ELF-1 (cell line): ENCODE measurements at places on chromosomes 2 and 18.

DNA sequence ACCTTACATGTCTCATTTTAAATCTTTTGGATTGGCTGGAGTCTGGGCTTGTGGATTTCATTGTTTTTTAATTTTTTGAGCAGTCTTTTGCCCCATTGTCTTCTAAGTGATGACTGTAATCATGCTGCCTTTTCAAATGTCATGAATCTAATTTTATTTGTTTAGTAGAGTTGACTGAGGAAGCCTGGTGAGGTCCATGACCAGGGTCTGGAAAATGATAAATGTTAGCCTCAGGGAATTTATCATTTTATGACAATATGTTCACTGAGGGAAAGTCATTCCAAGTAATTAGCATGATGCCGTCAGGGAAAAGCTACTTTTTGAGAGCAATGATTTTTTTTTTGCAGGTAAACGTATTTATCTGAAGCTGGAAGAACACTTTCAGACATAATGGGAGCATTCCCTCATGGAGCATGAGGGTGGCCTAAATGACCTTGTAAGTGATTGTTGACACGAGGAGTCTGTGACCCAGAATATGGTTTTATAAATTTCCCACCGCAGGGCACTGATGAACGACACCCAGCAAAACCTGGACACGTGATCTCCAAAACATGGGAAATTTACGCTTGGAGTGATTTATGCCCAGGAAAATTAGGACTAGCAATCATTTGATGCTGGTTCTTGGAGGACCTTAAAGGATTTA is 155.3 kb upstream of the NABP1 start:
- no peak for DNase-seq

DNA sequence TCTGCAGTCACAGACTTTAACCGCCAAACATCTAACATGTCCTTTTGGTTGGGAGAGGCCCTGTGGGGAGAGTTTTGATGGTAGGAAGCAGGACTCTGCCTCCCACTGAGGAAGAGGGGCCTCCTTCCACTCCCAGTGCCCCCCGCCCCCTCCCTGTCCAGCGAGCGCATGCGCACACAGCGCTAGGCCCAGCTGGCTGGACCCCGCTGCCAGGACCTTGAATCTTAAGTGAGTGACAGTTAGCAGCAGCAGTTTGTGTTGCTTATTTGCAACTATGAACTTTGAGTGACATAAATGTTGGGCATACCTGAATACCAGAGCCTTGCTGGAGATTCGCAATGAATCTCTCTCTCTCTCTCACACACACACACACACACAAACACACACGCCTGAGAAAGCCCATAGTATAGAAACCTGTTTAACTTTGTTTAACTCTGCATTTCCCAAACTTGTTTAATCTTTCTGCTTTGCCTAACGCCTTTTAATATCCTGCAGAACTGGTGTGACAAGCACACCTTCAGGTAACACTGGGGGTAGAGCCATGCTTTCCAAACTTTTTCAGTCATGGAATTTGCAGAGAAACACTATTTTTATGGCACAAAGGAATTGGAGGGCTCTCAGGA is 134.6 kb upstream of the SMAD2 start:
- DNase-seq: no peak

DNA sequence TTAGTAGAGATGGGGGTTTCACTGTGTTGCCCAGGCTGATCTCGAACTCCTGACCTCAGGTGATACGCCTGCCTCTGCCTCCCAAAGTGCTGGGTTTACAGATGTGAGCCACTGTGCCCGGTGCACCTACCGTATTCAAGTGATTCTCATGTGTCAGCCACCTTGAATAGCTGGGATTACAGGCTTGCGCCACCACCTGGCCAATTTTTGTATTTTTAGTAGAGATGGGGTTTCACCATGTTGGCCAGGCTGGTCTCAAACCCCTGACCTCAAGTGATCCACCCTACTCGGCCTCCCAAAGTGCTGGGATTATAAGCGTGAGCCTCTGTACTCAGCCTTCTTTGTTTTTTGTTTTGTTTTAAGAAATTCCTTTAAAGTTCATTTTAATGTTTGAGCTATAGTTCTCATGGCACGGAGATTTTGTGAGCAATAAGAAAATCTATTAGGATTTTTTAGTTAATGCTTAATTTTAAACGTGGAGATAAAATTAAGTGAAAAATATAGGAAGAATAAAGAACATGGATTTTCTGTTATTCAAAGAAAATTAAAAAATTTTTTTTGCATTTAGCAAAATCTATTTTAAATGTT is 242.6 kb downstream of the PHLPP1 start:
- DNase-seq: peak; percentile 83

DNA sequence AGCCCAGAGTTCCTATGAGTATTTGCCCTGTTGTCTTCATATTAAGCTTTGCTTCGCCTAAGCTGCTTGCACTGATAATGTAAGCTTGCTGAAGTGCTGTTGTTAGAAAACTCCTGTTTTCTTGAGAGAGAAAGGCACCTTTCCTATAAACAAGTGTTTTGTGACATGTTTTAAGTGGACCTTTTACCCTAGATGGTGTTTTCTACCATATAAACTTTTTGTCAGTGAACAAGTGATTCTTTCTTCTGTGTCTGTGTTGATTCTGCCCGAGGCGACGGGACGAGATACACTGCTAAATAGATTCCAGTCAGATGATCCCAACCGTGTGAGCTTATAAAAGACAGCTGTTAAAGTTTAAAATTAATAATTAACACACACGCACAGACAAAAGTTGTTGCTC is 24.1 kb downstream of the CABLES1 start:
- no peak for DNase-seq

- no peak for DNase-seq
These were observed 4.9 kb downstream of the DLGAP1 start for GRCh38 chr18:4450065-4450658.

DNA sequence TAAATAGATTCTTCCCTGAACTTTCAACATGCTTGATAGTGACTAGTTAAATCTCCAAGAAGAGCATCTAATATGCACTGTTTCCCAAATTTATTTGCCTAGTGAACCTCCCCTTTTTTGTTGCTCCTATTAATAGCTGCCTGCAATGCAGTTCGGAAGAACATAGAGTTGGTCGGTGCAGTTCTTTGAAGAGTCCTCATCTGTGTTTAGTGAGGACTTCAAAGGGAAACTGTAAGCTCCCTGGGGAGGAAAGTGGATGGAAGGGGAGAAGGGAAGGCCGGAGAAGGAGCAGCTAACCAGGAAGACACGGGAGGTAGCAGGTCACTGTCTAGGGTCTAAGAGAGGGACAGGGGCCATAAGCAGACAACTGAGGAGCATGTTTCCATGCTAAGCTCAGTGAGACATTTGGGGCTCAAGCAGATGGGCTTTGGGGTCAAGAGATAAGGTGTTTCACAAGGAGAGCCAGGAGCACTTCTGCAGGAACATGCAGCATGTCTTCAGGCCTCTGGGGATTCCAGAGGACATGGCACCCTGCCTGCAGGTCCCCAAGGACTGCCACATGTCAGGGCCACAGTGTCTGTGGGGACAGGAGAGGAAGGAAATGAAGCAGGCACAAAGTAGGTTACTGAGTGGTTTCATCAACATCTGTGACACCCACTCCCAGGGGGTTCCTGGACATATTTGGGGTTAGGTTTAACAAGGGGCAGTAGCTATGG is 48.7 kb upstream of the ANXA4 start:
- no peak for DNase-seq

DNA sequence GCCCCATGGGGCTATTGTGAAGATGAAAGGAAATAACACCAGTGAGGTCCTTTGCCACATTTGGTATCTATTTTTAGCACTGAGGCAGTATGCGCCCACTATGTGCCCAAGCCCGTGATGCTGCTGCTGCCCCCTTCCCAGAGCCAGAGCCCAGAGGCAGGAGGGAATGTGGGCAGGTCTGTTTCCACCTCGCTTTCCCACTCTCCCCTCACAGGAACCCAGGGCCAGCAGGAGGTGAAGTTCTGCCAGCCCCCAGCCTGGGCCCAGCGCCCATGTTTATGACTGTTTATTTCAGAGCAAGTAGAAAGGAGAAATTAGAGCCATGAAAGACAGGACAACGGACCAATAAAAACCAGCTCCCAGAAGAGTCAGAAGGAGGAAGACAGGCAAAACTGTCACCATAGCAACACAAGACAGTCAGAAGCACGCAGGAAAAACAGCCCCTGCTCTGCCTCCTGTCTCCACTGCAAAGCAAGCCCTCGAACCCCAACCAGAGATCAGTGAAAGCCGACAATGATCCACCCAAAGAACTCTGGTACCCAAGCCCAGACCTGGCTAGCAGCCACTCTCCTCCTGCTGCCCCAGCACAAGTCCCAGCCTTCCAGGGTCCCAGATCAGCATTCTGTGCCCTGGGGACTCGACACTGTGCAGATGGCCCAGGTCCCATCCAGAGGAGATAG is 1.4 kb downstream of the CYRIA start:
- peak; percentile 24 for DNase-seq

DNA sequence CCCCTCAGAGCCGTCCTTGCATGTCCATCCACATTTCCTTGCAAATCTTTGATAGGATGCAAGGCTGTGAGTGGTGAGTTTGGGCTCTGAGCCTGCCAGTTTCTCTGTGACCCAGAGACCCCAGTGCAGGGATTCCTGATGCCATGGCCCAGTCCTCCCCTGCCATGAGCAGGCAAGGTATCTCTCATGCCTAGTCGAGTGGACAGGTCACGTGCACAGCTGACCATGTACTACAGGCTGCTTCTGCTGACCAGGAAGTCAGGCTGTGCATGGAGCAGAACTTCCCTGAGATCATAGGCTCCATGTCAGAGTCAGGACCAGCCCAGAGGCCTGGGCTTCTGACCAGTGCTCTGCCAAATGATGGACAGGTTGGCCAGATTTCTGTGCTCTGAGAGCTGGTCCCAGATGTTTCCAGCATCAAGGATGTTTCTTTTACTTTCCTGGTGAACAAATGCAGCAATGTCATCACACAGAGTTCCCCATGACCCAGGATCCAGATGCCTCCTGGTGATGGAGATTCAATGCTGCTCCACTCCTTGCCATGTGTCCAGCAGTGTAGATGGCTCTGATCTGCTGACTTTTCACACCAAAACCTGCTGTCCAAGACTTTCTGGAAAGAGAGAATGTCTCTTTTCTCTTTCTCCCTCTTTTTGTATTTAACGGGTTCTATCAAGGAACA is 321.6 kb upstream of the HS6ST1 start:
- DNase-seq: no peak

GRCh38 chr2:179049203-179049545 is 763 bp downstream of the CCDC141 start:
- no peak for DNase-seq

DNA sequence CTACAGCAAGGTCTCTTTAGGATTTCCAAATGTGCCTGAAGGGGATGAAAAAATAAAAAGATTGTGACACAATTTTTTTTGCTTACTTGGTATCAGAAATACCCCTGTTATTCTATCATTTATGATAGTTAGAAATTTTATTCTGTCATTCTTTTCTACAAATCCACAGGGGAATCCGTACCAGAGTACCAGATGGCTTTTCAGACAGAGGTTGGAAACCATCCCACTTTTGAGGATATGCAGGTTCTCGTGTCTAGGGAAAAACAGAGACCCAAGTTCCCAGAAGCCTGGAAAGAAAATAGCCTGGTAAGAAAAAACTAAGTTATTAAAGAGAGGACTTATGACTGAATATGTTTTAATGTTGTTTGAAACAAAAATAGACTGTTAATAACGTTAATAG is 92.6 kb upstream of the FAM117B start:
- no peak for DNase-seq

GRCh38 chr2:110853516-110853915 is 121.1 kb downstream of the ACOXL start:
- no peak for DNase-seq

- DNase-seq: no peak
These were observed 203.3 kb downstream of the SNTG2 start for GRCh38 chr2:1153920-1154319.

DNA sequence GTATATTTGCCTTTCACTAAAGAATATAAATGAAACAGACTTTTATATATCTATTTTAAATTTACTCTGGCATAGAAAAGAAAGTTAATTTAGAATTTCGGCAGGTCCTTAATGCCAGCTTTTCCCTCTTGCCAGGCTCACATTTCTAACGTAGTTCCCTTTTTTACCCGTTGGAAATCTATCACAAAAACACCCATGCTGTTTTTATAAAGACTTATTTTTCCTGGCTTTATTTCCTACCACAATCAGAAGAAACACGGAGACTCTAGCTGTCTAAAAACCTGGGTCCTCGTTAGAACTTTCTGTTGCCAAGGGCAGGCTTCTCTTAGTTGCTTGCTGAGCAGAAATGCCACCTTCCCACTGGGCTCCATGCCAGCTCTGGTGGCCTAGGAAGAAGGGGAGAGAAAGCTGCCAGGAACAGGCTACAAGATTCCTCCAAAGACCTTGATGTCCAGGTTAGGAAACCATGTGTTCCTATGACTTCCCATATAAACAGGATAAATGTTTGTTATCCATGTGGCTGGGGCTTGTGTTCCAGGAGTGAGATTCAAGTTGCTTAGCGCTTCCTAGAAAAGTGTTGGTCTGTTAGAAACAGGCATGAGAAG is 17.8 kb upstream of the TMEM18 start:
- no peak for DNase-seq

DNA sequence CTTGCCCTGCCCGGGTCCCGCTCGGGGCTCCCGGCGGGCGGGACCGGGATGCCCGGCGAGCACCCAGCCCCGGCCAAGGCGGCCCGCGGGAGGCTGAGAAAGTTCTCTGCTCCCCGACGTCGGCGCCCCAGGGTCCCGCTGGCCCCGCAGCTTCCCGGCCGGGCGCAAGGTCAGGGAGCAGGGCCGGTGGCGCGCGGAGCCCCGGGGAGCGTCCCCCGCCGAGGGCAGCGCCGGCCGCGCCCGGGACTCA is 331 bp downstream of the SERPINE2 start:
- DNase-seq: no peak

GRCh38 chr2:127081826-127082633 is 24.9 kb downstream of the BIN1 start:
- DNase-seq: no peak

- no peak for DNase-seq
These were observed 847.6 kb upstream of the CELF4 start for GRCh38 chr18:38413193-38413592.

- DNase-seq: no peak
These were observed 85.3 kb downstream of the DNER start for GRCh38 chr2:229629039-229629438.

- no peak for DNase-seq
These were observed 18.8 kb upstream of the TSPYL6 start for GRCh38 chr2:54274781-54275242.

DNA sequence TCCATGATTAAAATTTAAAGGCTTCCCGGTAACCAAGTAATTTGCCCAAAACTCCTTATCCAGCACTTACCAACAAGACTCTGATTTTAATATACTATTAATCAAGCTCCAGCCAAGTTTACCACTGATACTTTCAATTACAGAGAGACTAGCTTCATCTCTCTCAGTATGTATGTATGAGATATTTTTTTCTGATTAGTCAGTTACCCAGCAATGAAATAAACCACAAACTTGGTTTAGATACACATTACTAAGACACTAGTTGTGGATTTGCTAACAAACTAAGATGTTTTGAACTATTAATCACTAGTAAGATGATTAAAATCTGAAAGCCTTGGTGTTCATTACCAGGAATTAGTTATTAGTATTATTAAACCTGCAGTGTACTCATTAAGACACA is 1272.2 kb upstream of the ACVR2A start:
- DNase-seq: no peak

DNA sequence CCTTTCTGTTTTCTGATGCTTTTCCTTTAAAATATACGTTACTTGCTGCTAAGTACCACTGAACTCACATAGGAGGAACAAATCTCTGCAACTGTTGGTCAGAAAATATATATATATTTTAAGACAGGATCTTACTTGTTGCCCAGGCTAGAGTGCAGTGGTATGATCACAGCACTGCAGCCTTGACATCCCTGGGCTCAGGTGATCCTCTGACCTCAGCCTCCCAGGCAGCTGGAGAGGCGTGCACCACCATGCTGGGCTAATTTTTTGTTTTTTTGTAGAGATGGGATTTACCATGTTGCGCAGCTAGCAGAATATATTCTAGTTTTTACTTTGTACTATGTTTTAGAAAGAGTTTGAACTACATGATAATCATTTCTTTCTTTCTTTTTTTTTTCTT is 51.5 kb downstream of the EHBP1 start:
- DNase-seq: no peak
